ENCODE measurements at places on chromosomes 4 and X. TPM values are rescaled to one million over a fixed set of nuclear protein-coding genes. Genes with fewer than 3 reads are reported as not detected.

The FAM9C gene
- not detected for total RNA-seq

The TLR1 gene
- total RNA-seq: 4.3 TPM

The ALPK1 gene
- total RNA-seq: 2.2 TPM

The FHDC1 gene
- total RNA-seq: 1.6 TPM

The SOD3 gene
- 0.18 TPM for total RNA-seq

The USP11 gene
- total RNA-seq: 41.3 TPM

The RAB9B gene
- total RNA-seq: 0.97 TPM

The NAP1L3 gene
- total RNA-seq: 19.1 TPM

The PHOX2B gene
- not detected for total RNA-seq

DNA sequence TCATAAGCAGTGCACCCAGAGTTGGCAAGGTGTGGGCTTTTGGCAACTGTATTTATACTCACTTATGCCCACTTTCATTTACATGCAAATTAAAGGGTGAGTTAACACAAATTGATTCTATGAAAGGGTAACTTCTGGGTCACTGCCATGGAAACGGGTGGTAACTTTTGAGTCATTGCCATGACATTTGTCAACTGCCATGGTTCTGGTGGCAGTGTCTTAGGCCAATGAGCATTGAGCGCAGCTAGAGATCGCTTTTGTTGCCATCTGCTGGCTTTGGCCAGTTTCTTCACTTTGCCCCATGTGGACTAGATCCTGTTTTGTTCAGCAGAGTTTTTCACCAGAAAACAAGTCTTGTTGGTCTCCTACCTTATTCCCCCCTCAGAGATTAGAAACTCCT lies 170.8 kb upstream of the NUDT6 start:
- DNase-seq: no peak

DNA sequence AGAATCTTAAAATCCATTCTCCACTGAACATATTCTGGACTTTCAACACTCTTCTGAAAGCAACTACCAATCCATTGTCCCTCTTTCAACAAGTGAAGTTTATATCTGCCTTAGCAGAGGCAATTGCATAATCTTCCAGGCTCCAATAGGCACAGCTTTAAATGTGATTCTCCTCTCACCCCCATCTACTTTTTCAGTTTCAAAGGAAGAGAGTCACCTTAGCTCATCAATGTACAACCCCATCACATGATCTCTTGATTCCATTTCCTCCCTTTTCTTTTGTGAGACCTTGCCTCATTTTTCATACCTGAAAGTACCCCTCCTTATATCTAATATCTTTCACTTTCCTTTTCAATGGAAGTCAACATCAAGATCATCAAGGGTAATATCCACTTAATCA lies 921.7 kb upstream of the EPHA5 start:
- DNase-seq: no peak

DNA sequence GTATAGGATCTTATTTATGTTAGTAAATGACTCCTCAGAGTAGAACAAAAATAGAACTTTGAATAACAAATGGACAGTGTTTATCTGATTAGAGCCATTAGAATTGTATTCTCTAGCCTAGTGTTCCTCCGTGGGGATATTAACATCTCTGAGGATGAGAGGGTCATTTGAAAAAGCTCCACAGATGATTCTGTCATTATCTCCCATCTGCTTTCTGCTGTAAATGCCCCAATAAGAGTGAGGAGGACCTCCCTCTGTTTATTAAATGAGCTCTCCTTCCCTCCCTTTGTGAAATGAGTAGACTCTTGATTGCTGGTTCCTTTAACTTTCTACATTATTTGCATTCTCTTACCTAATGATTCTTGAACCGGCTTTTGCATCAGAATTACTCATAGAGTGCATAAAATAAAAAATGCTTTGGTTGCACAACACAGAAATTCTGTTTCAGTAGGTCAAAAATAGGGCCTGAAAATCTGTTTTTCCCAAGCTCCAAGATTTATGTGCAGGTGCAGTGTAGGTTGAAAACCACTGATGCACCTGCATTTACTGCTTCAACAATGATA lies 18.0 kb downstream of the GC start:
- no peak for DNase-seq

DNA sequence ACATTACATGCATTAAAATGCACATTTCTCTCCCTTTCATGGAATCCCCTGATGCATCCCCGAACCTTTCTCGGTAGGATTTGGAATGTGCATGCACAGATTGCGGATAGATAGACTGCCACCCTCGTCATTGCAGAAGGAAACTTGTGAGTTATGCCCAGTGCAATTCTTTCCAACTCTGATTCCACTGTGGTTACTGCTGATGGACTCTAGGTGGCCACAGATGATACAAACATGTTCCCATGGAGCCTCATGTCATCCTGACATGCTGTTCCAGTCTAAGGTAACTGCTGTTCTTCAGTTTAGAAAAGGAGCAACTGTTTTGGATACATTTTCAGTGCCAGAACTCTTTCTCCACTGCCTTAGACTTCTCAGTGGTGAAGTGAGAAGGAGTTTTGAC lies 9.1 kb upstream of the VCX3B start:
- DNase-seq: no peak

DNA sequence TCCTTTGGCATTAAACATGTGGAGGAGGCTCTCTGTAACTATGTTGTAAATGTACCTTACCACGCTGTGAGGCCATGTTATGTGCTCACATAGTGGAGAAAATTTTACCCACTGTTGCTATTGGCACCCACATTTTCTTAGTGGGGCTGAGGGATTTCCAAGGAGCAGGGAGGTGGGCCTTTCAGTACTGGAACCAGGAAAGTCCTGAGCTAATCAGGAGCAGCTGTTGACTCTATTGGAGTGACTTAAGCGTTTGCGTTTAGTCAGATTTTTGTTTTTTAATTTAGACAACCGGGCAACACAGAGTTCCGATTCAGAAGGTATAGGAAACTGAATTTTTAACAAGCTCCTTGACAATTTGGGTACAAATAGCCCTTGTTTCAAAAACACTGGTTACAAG lies 30.7 kb upstream of the WDR17 start:
- DNase-seq: no peak

- DNase-seq: no peak
These were observed 21.0 kb upstream of the SORCS2 start for GRCh38 chr4:7171191-7171900.

DNA sequence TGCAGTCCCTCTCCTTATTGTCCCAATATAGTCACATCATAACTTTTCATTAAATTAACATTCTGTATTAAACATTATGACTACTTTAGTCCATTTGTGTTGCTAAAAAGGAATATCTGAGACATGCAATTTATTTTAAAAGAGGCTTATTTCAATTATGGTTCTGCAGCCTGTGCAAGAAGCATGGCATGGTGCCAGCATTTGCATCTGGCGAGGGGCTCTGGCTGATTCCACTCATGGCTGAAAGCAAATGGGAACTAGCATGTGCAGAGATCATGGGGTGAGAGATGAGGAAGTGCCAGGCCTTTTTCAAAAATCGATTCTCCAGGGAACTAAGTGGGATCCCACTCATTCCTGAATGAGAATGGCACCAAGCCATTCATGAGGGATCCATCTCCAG lies 476.3 kb upstream of the RPS6KA3 start:
- no peak for DNase-seq

DNA sequence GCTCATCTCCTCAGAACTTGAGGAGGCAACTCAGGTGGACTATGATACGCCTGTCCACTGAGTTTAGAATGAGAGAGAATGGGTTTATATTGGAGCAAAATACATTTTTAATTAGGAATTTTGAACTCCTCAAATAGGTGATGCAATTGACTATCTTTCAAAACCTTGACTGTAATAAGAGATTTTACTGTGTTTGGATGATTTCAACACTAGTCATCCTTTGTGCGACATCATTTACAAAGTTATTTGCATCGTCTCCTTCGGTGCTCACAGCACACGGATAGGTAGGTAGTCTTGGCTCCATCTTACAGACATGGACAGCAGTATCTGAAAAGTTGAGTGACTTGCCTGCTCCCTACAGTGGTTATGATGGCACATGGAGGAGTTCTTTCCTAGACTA lies 67.0 kb downstream of the AASDH start:
- DNase-seq: no peak

DNA sequence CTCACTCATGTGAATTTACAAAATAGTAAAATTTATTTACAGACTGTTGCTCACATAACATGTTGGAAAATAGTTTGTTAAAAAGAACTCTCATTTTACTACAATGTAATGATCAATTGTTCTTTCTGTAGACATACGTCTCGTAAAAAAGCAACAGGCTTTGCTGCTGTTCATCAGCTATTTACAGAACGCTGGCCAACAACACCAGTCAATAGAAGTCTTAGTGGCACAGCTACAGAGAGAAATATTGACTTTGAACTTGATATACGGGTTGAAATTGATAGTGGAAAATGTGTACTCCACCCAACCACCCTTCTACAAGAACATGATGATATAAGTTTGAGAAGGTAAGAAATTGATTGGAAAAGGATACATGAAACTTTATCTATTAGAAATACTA lies 47.6 kb upstream of the ADAD1 start:
- DNase-seq: no peak

- peak; percentile 56 for DNase-seq
These were observed 175.6 kb downstream of the SNCA start for GRCh38 chr4:89661173-89661899.

DNA sequence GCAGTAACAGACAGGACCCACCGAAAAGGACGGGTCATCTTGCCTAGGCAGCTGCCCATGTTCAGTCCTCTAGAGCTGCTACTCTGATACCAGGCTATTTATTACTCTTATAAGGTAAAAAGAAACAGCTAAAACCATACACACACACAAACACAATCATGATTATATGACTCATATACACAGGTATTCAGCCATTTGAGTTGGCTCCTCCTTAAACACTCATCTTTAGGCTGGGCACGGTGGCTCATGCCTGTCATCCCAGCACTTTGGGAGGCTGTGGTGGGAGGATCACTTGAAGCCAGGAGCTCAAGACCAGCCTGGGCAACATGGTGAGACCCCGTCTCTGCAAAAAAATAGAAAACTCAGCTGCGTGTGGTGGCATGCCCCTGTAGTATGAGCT lies 76.6 kb downstream of the F11 start:
- DNase-seq: peak; percentile 19

DNA sequence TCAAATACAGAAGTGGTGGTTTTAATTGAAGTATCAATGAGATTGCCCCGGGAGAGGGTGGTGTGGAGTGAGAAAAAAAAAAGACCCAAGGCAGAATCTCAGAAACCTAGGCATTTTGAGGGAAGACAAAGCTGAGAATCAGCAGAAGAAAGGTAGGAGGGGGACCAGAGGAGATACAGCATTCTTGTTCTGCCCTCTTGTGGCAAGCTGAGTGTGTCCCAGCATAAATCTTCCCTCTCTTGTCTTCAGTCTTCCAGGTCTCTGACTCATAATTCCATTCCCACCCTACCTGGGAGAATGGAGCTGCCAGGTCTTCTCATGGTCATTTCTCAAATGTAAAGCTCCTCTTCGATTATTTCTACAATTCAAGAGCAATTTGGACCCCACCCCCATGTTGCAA lies 32.7 kb upstream of the MAGED1 start:
- DNase-seq: peak; percentile 42

GRCh38 chr4:108148316-108148715 lies 20.4 kb downstream of the LEF1 start:
- no peak for DNase-seq

DNA sequence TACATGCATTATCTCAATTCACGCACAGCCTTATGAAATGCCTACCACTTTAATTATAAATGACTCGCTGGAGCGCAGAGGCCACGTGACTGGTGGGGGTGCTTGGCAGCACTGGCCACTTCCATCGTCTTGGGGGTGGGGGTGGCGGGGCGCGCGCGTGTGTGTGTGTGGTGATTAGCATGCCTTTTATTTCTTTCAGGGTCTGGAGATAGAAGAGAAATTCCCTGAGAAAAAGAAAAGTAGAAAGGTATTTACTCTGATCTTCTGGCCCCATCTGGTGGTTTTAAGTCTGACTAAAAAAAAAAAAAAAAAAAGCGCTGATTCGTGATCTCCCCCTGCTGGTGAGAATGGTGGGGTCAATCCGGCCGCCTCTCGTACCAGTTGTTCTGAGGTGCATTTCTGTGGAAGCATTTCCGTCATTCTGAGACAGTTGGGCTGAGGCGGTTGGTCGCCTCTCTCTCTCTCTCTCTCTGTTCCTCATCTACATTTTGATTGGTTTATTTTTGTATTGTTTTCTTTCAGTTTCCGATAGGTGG lies at the start of gene CCNB3:
Gene CCNB3 (plus strand): TSS at position 402 of the 536 bp plus-strand sequence. CDS start 80,399 bp downstream, outside the sequence.
- DNase-seq: peak; percentile 70

DNA sequence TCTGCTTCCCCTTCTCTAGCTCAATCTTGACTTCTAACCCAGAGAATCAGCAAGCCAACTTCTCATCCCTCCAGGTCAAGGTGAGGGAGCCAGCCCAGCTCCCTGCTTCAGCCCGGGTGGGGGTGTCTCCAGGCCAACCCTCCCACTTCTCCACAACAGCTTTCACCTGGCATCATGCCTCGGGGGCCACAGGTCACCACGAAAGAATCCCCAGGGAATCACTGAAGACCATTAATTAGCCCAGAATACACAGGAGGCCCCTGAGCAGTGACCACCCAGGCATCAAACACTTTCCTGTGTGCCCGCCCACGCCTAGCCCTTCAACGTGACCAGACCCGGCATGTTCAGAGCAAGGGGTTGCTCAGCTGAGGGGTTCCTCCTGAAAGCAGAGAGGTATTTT lies 646.7 kb downstream of the BCOR start:
- no peak for DNase-seq

GRCh38 chr4:8705161-8706145 lies 112.9 kb downstream of the CPZ start:
- DNase-seq: no peak

GRCh38 chr4:14333616-14334015 lies 668.7 kb upstream of the CPEB2 start:
- no peak for DNase-seq

- no peak for DNase-seq
These were observed 142.8 kb downstream of the PJA1 start for GRCh38 chrX:69022430-69022829.

All from Daoy (cell line).